ENCODE measurements at places on chromosomes 1 and 21. TPM values are rescaled to one million over a fixed set of nuclear protein-coding genes. Genes with fewer than 3 reads are reported as not detected.

The MCOLN2 gene
- 17.1 TPM for total RNA-seq

- H3K4me1 ChIP-seq: peaks cover 4% of the 10 kb centered on the region
- H3K27ac ChIP-seq: no peak overlapping the region
- H3K4me3 ChIP-seq: no peak overlapping the region
Measured at GRCh38 chr1:2184531-2184930, 10.0 kb downstream of the FAAP20 start.

GRCh38 chr21:45524756-45525152 is 17.5 kb downstream of the SLC19A1 start:
- H3K27ac ChIP-seq: peak overlapping the region; percentile 13
- no peak for DNase-seq
- peaks cover 4% of the 10 kb centered on the region for H3K36me3 ChIP-seq
- H3K27me3 ChIP-seq: no peaks in the 10 kb centered on the region
- no peak overlapping the region for H3K4me3 ChIP-seq

DNA sequence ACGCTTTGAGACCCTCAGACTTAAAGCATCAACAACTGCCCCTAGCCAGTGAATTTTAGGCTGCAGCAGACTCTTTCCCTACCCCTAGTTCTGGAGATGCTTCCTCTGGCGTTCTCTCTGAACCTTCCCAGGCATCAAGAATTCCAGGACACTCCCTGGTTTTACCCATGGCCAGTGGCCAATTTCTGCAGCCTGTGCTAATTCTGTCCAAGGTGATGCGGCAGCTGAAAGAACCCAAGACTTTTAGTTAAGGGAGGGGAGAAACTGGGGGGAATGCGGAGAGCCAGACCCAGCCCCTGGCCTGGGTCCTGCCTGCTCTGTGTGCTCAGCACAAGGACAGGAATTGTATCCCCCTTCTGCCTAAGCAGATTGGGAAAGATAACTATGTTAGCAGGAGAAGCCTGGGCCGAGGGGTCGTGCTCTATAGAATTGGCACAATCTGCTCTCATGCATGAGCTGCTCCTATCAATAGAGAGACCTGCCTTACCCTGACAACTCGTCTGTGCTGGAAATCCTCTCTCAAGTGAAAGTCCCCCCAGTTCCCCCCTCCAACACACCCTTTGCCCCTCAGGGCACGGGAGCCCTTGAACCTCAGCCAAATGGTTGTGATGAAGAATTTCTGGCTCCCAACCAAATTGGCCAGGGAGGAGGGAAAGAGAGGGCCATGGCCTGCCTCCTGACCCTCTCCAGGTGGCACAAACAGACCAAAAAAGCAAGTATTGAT is 5.4 kb upstream of the GJA8 start:
- no peak overlapping the region for H3K4me3 ChIP-seq
- no peaks in the 10 kb centered on the region for H3K27me3 ChIP-seq
- DNase-seq: no peak
- no peaks in the 10 kb centered on the region for H3K4me1 ChIP-seq
- H3K36me3 ChIP-seq: no peaks in the 10 kb centered on the region
- H3K27ac ChIP-seq: no peak overlapping the region

DNA sequence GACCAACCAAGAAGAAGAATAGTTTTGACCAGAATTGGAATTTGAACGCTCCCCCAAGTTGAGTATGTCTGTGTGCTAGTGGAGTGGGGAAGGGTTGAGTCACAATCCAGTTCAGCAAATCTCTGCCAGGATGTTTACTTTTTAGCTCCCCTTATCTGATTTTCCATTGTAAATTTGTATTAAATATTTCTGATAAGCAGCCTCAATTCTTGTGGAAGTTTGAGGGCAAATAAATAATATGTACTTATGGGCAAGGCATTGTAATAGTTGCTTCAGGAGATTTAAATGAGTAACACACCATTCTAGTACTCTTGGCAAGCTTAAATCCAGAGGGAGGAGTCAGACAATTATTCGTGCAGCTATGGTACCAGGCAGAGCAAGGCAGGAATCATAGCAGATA is 14.4 kb downstream of the CXADR start:
- DNase-seq: peak; percentile 46
- no peaks in the 10 kb centered on the region for H3K36me3 ChIP-seq
- no peak overlapping the region for H3K27ac ChIP-seq
- no peaks in the 10 kb centered on the region for H3K27me3 ChIP-seq
- H3K4me1 ChIP-seq: peaks cover 5% of the 10 kb centered on the region

DNA sequence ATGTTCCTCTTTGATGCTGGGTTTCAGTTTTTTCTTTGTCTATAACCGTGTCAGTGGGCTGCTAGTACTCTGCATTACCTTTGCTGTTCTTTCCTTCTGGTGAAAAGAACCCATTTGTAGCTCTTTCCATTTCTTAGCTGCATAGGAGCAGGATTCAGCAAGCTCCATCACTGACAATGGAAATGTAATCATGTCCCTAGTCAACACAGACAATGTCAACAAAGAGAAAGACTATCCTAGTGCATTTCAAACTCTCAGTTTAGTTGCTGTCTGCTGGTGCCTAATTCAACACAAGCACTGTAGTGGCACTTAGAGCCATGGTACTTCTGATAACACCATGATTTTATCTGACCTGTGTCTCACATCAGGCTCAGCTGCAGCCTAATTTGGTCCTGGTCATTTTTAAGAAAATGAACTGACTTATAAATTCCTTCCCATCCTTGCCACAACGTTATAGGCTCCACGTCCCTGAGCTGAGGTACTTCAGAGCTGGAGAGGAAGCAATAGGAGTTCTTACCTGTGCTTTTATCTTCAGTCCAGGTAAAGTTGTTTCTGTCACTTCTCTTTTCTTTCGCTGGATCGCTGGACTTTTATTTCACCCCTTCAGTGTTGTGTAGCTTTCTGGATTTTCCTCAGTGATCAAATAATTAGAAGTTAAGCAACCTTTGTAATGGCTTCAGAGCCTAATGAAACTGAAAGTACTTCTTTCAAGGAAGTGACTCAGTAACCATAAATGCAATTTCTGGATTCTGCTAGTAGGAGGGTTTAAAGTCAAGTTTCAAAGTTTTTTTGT is at the start of gene GBP3:
GBP3 (minus strand) TSS at position 700 of the 793 bp plus-strand sequence. CDS start 2,145 bp downstream, outside the sequence.
- H3K4me3 ChIP-seq: peak within 1 kb of the TSS; percentile 71
- DNase-seq: no peak
- peaks cover 6% of the 10 kb centered on the region for H3K4me1 ChIP-seq
- peak within 1 kb of the TSS; percentile 72 for H3K27ac ChIP-seq
- no peaks in the 10 kb centered on the region for H3K36me3 ChIP-seq

GRCh38 chr1:66439031-66439740 is 94.8 kb upstream of the SGIP1 start:
- no peaks in the 10 kb centered on the region for H3K4me1 ChIP-seq
- DNase-seq: no peak
- H3K27me3 ChIP-seq: no peaks in the 10 kb centered on the region
- H3K36me3 ChIP-seq: no peaks in the 10 kb centered on the region
- H3K27ac ChIP-seq: no peak overlapping the region

The ENAH gene
- 89.4 TPM for total RNA-seq

- H3K27ac ChIP-seq: no peak overlapping the region
- H3K36me3 ChIP-seq: peaks cover 12% of the 10 kb centered on the region
- peaks cover 12% of the 10 kb centered on the region for H3K4me1 ChIP-seq
- no peak overlapping the region for H3K4me3 ChIP-seq
Measured at GRCh38 chr1:52059321-52059720, 3.2 kb downstream of the BTF3L4 start.

DNA sequence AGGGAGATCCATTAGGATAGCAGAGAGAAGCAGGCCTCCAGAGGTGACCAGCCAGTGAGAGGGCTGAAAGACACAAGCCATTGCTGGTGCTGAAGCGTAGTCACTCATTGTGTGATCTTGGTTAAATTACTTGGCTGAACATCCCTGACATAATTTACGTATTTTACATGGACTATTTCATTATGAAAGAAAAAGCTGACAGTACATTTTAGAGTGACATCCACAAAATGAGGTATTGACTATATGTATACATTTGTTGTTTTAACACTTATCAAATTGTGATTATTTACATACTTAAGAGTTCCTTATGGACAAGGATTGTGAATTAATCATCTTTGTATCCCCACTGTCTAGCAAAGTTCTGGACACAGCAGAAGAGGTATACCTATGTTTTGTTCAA is 14.9 kb downstream of the DESI2 start:
- no peak overlapping the region for H3K27ac ChIP-seq
- H3K4me1 ChIP-seq: peaks cover 18% of the 10 kb centered on the region
- DNase-seq: no peak
- H3K4me3 ChIP-seq: no peak overlapping the region
- H3K36me3 ChIP-seq: no peaks in the 10 kb centered on the region
- H3K27me3 ChIP-seq: no peaks in the 10 kb centered on the region

The YARS1 gene
- 151 TPM for total RNA-seq

GRCh38 chr1:92210701-92211100 is 7.0 kb upstream of the C1orf146 start:
- no peak overlapping the region for H3K27ac ChIP-seq
- H3K4me1 ChIP-seq: no peaks in the 10 kb centered on the region
- no peaks in the 10 kb centered on the region for H3K36me3 ChIP-seq
- no peak for DNase-seq
- H3K27me3 ChIP-seq: no peaks in the 10 kb centered on the region

DNA sequence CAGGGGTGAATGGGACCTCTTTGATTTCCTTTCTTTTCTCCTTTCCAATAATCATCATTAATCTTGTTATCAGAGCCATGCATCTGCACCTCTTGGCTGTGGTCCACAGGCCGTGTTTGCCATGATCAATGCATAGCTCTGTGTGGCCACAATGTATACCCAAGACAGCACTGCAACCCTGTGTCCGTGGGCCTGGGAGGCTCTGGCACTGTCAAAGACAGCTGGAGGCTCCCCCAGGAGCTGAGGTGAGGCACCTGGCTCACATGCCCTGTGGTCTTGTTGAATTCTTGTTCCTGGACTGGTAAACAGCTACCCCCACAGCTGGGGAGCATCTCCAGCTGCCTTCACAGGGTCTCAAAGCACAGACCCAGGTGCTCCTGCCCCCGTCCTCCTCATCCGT is 67.2 kb upstream of the SELENON start:
- no peak for DNase-seq
- no peaks in the 10 kb centered on the region for H3K36me3 ChIP-seq
- no peaks in the 10 kb centered on the region for H3K27me3 ChIP-seq
- H3K4me3 ChIP-seq: no peak overlapping the region
- no peak overlapping the region for H3K27ac ChIP-seq

The OR2W3 gene
- 2.0 TPM for total RNA-seq

GRCh38 chr1:11058595-11059154 is 1.1 kb downstream of the SRM start:
- H3K4me1 ChIP-seq: peaks cover 14% of the 10 kb centered on the region
- DNase-seq: no peak
- H3K27ac ChIP-seq: no peak overlapping the region

The PDC gene
- not detected for total RNA-seq

GRCh38 chr21:19908390-19908789 is 1089.8 kb upstream of the NCAM2 start:
- H3K27ac ChIP-seq: no peak overlapping the region
- no peaks in the 10 kb centered on the region for H3K4me1 ChIP-seq
- DNase-seq: no peak
- no peak overlapping the region for H3K4me3 ChIP-seq
- H3K36me3 ChIP-seq: no peaks in the 10 kb centered on the region

GRCh38 chr1:94061513-94062443 is 59.2 kb downstream of the ABCA4 start:
- peak; percentile 67 for DNase-seq
- no peaks in the 10 kb centered on the region for H3K36me3 ChIP-seq
- peaks cover 10% of the 10 kb centered on the region for H3K4me1 ChIP-seq
- H3K4me3 ChIP-seq: no peak overlapping the region

DNA sequence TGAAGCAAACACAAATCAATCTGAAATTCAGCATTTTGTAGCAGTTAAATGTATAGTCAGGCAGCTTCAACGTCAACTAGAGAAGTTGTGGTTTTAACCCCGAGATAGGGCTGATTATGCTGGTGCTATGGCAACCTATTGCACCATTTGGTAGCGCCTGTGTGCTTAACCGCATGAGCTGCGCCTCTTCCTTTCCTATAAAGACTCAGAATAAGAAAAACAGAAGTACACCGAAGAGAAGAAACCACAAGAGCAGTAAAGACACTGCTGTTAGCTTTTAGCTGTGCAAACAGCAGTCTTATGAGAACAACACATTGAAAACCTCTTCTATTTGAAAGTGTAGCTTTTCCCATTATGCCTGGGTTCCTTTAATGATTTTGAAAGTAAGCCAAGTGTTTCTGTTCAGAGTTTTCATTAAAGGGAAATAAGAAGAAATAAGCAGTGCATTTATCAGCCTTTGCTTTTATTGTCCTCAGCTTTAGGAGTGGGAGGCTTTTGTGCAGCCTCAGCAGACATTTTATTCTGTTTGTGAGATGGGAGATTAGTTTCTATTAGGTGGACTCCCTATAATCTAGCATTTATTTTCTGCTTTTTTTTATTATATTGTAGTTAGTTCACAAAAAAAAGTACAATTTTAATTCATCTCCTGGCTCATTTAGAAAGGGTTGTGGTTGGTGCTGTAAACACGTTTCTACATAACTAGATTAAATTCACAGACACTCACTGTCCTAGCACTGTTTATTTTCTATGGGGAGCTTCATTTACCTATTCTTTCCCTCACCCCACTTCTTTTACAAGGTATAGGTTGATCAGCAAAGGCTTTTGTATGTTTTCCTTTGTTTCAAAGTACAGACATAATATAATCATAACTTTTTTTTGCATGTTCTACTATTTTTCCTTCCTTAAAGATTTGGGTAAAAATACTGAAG is 43.3 kb downstream of the PTPRC start:
- DNase-seq: peak; percentile 76
- no peaks in the 10 kb centered on the region for H3K27me3 ChIP-seq
- peak overlapping the region; percentile 33 for H3K27ac ChIP-seq
- no peaks in the 10 kb centered on the region for H3K36me3 ChIP-seq

DNA sequence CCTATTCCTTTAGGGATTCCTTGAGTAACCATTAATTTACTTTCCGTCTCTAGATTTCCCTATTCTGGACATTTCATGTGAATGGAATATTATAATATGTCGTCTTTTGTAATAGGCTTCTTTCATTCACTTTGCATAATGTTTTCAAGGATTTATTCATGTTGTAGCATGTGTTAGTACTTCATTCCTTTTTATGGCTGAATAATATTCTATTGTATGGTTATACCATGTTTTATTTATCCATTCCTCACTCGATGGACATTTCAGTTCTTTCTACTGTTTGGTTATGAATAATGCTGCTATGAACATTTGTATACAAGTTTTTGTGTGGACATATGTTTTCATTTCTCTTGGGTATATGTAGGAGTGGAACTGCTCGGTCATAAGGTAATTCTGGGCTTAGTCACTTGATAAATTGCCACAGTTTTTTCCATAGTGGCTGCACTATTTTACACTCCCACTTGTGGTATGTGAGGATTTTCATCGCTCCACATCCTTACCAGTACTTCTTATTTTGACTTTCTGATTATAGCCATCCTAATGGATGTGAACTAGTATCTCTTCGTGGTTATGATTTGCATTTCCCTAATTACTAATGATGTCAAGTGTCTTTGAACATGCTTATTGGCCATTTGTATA is 17.7 kb downstream of the PPP2R5A start:
- H3K36me3 ChIP-seq: no peaks in the 10 kb centered on the region
- peak overlapping the region; percentile 21 for H3K27ac ChIP-seq
- no peaks in the 10 kb centered on the region for H3K27me3 ChIP-seq
- peaks cover 4% of the 10 kb centered on the region for H3K4me1 ChIP-seq
